ENCODE measurements at places on chromosomes 5 and 9. TPM values are rescaled to one million over a fixed set of nuclear protein-coding genes. Genes with fewer than 3 reads are reported as not detected.

Gene CSF2
- not detected for total RNA-seq

Gene BTNL9
- total RNA-seq, result 37.8 TPM

Gene SLC6A18
- total RNA-seq, result not detected

Gene ZFP2
- 0.67 TPM for total RNA-seq

Gene FBLL1
- not detected for total RNA-seq

Gene FAM163B
- total RNA-seq, result not detected

Gene GABRA6
- total RNA-seq, result not detected

Gene PDE6A
- 0.05 TPM for total RNA-seq

Gene STPG3
- 0.69 TPM for total RNA-seq

Gene OMD
- 4.4 TPM for total RNA-seq

DNA sequence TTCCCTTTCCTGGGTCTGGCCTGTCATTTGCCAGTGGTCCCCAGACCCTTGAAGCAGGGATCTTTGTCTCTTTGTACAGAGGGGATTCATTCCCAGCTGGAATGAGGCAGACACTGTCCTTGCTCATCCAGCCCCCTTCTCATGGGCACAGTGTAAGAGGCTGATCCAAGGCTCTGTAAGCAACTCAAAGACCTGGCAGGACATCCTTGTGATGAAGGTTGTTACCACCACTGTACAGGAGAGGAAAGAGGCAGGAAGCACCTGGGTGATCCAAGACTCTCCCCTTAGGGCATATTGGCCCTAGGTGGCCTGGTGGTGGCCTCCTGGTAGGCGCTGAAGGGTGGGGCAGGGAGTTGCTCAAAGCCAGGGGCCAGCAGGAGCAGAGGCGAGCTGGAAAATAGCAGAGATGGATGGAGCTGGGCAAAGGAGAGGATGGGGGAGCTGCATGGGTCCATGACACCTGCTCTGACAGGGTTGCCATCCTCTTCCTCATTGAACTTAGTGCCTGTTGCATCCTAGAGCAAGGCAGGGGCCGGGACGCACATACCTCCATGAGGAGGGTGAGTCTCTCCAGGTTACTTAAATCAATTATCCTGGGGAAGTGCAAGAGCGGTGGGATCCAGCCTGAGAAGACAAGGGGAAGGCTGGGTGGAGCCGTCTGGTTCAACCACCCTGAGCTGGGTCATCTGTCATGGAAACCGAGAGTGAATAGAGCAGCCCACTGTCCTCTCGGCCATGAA is 9.8 kb upstream of the GADD45G start:
- no peak for DNase-seq

DNA sequence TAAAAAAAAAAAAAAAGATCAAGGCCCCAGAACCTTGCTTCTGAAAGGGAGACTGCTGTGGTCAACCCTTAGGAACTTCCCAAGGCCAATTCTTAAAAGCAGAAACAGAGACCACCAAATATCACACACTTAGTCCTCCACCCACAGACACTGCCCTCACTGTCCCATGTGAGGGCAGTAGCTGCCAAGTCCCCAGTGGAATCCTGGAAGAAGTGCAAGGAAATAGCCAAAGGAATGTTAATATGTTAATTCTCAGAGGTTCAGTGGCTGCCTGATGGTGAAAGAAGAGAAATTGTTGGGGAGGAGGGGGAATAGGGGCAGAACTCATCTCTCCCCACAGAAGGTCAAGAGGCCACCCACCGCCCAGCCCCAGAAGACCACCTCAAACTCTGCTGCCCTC is 23.1 kb downstream of the FSTL4 start:
- no peak for DNase-seq

GRCh38 chr5:72108202-72109061 is 1.2 kb downstream of the MAP1B start:
- DNase-seq, result peak; percentile 87

DNA sequence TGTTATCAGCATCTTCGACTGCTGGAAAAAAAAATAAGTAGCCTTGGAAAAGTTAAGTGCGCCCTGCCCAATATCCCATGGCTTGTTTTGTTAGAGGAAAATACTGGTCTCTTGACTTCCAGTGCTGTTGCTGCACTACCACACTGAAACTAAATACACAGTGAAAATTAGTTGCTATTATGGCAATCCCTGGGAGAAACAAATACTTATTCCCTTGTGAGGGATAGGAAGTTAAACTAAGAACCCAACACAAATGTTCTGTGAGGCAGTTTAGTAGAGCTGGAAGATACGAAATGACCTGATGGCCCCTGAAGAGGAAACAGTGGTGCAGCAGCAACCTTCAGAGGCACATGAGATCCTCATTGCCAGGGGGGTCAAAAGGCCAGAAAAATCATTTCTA is 164.0 kb downstream of the ARL15 start:
- DNase-seq, result no peak

DNA sequence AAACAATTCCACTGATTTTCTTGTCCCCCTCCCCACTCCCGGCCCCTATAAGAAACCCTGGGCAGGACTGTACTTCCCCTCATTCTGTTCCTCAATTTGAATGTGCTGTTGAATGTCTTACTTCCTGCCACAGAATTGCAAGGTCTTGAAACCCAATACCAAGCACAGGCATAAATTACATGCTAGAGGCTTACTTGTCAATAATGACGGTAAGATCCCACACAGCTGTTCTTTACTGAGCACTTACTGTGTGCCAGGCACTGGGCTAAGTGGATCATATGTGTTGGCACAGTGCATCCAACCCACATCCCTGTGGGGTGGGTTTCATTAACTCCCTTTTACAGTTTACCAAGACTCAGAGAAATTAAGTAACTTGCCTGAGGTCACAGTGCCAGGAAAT is 63.4 kb downstream of the MVB12B start:
- DNase-seq, result no peak

GRCh38 chr9:126419475-126419874 is 92.8 kb downstream of the MVB12B start:
- DNase-seq, result peak; percentile 49

- no peak for DNase-seq
These were observed 18.0 kb downstream of the KLF4 start for GRCh38 chr9:107471552-107471951.

DNA sequence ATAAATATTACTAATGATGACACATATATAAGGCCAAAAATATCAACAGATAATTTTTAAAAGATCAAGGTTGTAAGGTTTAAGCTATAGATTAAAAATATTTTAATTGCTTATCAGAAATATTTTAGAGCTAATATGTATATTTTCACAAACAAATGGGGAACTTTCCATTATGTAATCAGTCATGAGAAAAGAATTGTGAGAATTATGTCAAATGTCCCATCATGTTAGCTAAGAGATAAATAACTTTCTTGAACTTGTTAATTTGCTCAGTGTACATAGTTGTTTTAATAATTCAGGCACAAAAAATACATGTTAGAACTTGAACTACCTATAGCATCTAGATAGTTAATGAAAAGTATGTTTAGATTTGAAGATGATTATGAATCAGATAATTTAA is 67.7 kb downstream of the SYK start:
- DNase-seq, result no peak

GRCh38 chr5:73945505-73945904 is 319.5 kb downstream of the ARHGEF28 start:
- no peak for DNase-seq

- no peak for DNase-seq
These were observed 49.6 kb upstream of the CPLX2 start for GRCh38 chr5:175821790-175822211.

DNA sequence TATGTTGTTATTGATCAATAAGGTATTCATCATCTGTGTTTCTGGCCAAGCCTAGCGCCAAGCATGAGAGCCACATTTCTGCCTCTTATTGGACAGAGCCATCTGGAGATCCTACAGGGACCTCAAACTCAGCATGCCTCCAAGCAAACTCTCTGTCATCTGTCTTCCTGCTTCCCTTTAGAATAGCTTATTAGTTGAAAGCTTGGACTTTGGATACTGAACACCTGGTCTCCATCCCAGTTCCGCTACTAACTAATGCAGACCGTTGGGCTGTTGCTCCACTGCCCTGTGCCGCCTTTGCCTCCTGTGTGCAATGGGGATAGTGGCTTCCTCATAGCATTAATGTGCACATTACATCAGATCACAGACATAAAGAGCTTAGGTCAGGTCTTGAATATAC is 65.5 kb downstream of the MAP1B start:
- DNase-seq, result no peak

DNA sequence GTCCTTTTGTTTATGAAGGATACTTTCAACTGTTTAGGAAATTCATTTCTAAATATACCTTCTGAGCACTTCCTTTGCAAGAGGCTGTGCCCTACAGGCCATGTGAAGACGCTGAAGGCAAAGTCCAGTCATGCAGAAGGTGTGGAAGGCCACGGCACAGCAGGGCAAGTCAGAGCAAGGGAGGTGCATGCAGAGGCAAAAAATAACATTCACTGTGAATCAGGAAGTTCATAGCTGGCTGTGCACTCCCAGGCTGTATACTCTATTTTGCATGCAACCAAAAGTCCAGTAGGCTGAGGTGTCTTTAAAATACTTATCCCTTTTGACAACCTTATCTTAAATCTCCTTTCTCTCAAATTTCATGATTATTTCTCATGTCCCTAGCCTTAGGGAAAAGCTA is 50.3 kb downstream of the GNAQ start:
- no peak for DNase-seq

GRCh38 chr9:124482431-124483031 is 24.7 kb downstream of the NR5A1 start:
- DNase-seq, result peak; percentile 12

DNA sequence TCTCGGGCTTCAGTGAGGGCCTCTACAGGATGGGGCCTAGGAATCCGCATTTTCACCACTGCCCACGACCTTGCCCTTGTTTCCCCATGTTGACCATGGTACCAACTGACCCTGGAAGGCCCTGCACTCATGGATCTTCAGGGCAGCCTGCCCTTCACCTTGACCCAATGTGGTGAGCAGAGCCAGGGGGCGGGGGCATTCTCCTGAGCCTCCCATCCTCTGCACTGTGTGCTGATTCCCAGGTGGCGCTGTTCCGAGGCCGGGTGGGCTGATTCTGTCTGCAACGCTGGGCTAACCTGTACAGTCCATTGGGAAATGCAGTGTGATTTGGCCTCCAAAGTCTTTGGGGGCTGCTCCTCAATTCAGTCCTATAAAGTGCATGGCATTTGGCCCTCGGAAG is 68.7 kb downstream of the SHB start:
- DNase-seq, result no peak

GRCh38 chr9:78115073-78115472 is 83.5 kb upstream of the GNAQ start:
- no peak for DNase-seq

DNA sequence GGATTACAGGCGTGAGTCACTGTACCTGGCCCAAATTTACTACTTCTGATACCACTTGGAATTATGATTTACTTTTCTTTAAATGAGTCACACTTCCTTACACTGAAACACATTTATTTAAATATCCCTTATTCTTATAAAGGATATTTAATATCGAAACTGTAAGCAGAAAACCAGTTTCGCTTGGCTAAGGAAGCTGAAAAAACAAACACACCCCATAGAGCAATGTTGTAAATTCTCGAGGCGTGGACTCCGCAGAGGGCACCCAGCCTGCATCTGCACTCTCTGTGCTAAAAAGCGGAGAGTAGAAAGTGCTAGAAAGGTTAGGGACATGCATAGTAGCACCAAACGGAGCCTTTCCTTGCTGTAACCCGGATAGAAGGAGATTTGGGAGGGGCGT is 86.5 kb downstream of the HMCN2 start:
- no peak for DNase-seq

DNA sequence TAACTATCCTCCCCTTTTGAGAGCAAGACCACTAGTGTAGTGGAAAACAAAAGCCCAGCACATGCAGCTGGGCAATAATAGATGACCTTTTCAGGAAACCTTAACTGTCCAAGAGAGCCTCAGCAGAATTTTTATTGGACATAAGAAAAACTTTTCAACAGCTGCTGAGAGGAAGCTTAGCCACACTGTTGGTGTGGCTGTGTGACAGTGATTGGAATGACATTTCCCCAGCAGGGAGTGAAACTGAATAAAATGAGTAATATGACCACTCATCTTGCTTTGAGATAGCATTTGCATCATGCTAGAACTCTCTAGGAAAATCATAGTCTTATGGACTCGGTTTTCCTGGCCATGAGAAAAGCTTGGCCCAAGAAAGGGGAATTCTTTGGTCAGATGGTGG is 687.8 kb downstream of the SLCO4C1 start:
- DNase-seq, result no peak

- DNase-seq, result no peak
These were observed 78.4 kb downstream of the GLDC start for GRCh38 chr9:6567140-6567591.

DNA sequence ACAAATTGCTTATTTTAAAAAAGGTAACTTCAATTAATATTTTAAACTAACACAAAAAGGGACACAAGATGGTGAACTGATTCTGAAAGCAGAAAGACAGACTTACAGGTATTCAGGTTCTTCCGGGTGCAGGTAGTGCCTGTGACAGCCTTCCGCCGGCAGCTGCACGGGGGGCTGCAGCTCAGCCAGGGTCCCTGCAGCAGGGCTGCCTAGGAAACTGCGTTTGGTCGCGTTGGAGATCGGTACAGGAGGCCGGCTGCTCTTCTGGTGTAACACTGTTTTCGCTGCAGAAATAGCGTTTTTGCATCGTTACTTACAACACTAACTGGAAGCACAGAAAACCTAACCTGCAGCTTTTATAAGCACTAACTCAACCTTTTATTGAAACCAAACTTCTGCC is 80.0 kb downstream of the CAMSAP1 start:
- DNase-seq, result no peak

- no peak for DNase-seq
These were observed 60.1 kb upstream of the GNA14 start for GRCh38 chr9:77708064-77708815.

DNA sequence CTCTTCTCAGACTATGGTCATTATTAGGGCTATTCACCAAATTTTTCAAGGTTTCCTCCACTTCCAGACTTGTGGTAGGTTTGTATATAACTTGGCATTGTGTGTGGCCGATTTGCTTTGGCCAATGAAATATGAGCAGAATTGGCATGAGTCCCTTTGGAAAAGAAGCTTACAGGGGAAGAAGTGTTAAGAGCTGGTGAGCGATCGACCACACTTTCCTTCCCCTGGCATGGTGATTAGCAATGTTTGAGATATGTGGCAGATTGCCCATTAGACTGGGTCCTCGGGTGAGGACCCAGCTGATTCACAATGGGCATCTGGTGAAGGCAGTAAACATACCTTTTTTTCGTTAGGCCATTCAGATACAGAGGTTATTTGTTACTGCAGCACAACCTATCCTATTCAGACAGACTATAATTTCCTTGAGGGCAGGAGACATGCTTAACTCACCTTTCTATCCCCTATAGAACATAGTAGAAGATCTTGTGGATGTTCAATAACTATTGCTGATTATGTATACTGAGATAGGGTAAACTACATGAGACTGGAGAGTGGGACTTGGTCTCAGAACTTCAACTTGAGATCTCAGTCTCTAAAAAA is 62.8 kb upstream of the KLF9 start:
- no peak for DNase-seq

DNA sequence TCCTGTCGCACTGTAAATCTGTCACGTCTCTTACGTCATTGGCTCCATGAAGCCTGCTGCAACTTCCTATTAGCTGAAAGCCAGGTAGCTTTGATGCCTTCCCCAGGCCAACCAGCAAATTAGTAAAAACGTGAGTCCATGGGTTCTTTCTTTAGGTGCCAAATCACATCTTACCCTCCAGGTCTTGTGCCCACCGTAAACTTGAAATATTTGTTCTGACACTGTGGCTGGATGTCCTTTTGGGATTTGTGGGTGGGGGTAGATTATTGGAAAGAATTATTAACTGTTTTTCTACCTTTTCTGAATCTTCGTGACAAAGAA is 172.8 kb downstream of the NR3C1 start:
- DNase-seq, result no peak
